Cortex of kidney (tissue), 1 donor: ENCODE measurements at places on chromosomes 3 and 15.

- no peak for DNase-seq
Observed at GRCh38 chr3:188863999-188864406, 307.8 kb upstream of the TPRG1 start.

- DNase-seq: no peak
Observed at GRCh38 chr3:1578124-1578806, 485.4 kb downstream of the CNTN6 start.

DNA sequence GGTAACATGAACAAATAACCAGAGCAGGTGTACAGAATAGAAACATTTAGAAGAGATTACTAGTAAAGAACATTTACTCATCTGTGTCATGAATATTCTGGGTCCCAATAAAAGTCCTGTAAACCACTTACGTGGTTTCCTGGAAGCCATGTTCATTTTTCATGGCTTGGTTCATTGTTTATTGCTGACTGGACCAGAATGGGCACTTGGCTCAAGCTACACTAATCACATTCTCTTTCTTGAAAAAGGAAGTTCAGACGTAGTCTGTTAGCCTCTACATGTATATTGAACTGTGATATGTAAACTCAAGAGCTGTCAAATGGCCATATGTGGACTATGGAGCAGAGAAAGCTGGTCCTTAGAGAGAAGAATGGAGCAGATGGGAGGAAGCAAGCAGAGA lies 138.3 kb upstream of the FAM3D start:
- DNase-seq: no peak

DNA sequence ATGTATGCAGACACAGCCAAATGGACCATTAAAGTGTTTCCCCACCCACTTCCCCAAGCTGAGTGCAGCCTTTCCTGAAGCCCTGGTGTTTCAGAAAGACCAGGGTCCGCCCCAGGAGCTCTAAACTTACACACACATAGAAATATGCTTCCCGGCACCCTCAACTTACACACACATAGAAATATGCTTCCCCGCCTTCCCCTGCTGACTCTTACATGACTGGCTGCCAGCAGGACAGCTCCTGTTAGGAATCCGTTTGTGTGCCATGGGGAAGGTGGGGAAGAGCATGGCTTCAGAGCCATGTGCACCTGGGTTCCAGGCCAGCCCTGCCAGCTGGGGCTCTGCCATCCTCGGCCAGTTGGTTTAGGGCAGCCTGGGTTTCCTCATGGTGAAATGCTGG lies 3.6 kb downstream of the CLEC3B start:
- no peak for DNase-seq

GRCh38 chr3:31364188-31364587 lies 168.5 kb upstream of the STT3B start:
- DNase-seq: no peak
